ENCODE measurements at places on chromosomes 16 and 17.

GRCh38 chr17:73292031-73292531, 19.7 kb downstream of the CDC42EP4 start:
- DNase-seq: no peak

- no peak for DNase-seq
Observed at GRCh38 chr17:19248928-19249574, 11.9 kb downstream of the EPN2 start.

DNA sequence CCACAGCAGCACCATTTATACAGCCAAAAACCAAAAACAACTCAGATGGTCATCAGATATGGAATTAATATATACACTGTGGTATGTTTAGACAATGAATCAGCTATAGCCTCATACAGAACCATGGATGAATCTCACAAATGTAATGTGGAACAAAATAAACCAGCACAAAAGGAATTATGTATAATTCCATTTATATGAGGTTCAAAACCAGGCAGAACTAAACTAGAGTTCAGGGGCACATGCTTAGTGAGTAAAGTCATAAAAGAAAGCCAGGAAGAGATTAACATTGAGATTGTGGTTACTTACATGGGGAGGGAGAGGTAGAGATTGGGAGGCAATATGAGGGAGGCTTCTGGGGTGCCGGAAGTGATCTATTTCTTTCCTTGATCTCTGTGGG, 231.1 kb downstream of the COPRS start:
- DNase-seq: no peak

GRCh38 chr17:77507111-77507885, 366.5 kb downstream of the SEC14L1 start:
- no peak for DNase-seq

DNA sequence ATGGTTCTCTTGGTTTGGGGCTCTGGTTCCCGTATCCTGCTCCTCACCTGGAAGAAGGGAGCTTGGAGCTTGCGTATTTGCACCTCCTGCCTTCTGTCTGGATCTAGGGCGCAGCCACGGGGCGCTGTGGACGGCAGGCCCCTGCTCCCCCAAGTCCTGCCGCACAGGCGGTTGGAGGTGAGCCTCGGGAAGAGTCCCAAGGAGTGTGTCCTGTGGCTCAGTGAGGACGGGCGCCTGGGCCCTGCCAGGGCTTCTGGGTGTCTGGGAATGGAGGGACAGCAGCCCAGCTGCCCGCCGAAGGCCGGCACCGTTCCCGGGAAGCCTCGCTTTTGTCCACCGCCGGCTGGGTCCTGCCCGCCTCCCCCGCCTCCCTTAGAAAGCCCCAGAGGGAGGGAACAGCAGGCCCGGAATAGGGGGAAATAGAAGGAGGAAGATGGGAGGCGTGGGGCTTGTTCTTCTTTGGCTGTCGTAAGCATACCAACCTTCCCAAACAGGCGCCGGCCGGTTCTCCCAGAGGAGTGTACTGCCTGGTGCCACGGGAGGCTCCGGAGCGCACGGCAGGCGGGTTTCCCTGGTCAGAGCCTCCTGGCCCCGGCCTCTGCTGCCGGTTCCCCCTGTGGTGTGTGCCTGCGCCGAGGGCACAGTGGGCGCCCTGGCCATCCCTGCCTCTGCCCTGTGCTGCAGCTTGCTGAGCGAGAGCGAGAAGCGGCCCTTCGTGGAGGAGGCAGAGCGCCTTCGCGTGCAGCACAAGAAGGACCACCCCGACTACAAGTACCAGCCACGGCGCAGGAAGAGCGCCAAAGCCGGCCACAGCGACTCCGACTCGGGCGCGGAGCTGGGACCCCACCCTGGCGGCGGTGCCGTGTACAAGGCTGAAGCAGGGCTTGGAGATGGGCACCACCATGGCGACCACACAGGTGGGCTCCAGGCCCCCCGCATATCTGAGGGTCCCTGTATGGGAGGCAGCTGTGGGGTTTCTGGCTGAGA, 1.8 kb downstream of the SOX8 start:
- no peak for DNase-seq

DNA sequence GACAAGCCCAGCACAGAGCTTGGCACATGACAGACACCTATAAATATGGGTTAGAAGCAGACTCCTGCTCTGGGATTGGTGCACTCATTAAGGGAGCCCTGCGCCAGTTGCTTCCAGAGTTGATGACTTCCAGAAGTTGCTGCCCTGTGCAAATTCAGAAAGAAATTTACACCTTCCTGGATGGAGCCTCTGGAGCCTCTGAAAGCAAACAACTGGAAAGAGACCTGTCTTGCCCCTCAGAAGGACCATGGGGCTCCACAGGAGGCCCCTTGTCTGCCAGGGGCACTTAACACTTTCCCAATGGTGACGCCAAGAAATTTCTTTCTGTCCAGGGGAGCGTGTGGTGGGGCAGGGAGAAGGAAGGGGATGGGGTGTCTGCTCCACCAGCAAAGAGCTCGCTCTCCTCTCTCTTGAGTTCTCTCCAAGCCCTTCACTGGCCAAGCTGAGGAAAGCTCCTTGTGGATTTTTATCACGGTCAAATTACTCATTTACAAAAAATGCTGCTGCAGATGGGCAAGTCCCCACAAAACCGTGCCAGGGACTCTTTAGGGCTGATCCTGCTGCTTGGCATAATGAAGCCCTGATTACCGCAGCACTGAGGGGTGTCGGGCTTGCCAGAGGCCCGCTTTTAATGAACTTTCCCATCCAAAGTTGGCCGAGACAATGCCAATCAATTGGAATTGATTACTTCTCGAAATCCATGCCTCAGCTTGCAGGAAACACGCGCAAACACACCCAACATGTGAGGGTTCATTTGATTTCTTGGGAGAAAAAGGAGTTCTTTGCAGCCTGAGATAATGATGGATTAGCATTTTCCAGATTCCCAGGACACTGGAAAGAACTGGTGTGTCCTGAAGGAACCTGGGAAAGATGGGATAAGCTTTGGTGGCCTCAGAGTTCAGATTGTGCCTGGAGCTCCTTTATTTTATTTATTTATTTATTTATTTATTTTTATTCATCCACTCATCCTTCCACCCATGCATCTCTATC, 583.6 kb upstream of the CDH5 start:
- no peak for DNase-seq

DNA sequence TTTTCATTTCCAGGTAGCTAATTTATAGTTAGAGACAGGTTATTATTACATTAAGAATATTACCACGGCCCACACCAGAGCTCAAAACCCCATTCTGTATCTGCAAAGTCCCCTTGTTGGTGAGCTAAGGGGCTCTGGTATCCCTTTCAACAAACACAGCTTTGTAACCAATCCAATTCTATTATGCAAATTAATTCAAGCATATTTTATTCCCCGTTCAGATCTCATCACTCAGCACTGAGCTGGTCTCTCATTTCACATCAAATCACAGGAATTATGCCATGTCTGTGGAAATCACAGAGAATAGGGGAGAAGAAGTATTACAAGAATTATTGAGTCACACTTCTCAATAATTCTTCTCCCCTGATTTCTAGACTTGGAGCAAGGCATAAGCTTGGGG, 111.7 kb downstream of the CDH11 start:
- no peak for DNase-seq

GRCh38 chr16:57863434-57864160, 61.3 kb upstream of the KIFC3 start:
- no peak for DNase-seq

- DNase-seq: no peak
Observed at GRCh38 chr16:77408607-77409006, 26.2 kb downstream of the ADAMTS18 start.

- DNase-seq: no peak
Observed at GRCh38 chr16:68936736-68937631, 93.7 kb downstream of the TANGO6 start.

- DNase-seq: no peak
Observed at GRCh38 chr17:50035421-50035879, 20.5 kb upstream of the ITGA3 start.

- DNase-seq: no peak
Observed at GRCh38 chr16:72042157-72042660, 12.1 kb upstream of the HP start.

- DNase-seq: no peak
Observed at GRCh38 chr16:54687043-54687899, 243.4 kb upstream of the IRX5 start.

GRCh38 chr17:21453144-21453898, 77.2 kb downstream of the KCNJ12 start:
- DNase-seq: no peak

- DNase-seq: no peak
Observed at GRCh38 chr16:19860166-19861041, 24.2 kb downstream of the GPRC5B start.

DNA sequence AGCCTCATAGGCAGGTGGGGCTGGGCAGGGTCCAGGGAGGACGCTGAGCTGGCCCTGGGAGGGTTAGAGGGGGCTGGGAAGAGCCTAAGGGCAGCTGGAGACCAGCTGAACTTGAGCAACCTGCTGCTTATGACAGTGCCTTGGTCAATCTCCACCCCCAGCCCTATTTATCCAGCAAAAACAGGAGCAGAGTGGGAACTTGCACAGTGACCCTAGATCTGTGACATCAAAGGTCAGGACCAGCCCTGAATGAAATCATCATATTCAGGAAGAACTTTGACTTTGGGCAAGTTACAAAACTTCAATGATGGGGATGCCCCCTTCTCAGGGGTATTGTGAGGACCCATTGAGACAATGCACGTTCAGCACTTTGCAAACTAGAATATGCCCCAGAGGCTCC, 9.4 kb downstream of the CD300LF start:
- DNase-seq: no peak

All from stimulated activated CD4-positive, alpha-beta T cell treated with anti-CD3 and anti-CD28 coated beads, Interleukin-1b, Interleukin-23, amount 100 ng/mL, for 4 hours (primary cell).